ENCODE measurements at places on chromosomes 16 and 17.

DNA sequence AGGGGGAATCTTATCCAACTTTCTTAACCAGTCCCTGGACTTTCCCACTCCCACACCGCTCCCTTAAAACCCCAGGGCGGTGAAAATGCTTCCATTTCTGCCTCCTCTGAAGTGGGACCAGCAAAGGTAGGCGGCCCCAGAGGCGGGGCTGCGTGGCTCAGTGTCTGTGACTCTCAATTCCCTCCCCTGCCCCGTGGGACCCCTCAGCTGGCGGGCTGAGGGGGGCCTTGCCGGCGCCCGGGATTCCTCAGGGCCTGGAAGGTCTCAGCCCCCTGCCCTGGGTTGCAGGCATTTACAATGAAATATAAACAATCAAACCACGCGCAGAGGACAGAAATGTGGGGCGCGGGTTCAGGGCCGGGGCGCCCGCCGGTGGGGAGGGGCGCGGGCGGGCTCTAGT is 3.6 kb downstream of the SOST start:
- no peak for DNase-seq

DNA sequence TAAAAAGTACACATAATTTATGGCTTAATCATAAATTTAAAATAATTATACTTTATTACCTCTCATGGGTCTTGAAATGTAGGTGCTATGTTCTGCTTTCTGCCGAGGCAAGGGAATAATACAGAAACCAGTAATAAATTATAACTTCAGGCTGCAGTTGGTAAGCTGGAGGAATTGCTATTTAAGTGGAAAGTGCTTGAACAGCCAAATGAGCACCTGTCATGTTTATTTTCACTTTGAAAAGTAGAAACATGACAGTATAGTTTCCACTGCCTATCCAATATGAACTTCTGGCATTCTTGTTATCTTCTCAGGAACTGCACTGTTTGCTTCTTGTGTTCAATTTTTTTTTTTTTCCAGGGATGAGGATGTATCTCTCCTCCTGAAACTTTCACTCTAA is 146.0 kb downstream of the FTO start:
- no peak for DNase-seq

DNA sequence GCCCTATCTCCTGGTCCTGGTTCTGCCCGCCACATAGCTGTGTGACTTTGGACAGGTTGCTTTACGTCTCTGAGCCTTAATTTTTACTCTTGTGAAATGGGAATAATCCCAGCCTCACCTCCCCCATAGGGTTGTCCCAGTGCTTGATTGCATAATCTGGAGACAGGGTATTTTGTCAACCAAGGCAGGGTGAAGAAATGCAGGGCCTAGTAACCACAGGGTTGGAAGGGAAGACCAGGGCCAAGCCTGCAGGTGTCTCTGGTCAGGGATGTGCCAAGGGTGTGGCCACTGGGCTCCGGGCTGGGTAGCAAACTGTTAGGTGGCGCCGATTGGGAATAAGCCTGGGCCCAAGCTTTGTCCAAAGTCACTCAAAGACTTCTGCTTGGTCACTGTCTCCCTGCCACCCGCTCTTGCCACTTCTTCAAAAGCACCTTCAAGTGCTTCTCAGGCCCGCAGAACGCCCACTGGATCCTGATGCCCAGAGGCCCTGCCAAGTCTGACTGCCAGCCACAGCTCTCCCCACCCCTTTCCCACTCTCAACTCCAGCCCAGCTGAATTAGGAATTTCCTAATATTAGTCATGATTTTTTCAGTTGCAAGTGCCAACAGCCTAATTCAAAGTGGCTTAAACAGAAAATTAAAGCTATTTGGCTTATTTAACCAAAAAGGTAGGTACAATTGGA is 20.6 kb upstream of the COL1A1 start:
- DNase-seq, result no peak

DNA sequence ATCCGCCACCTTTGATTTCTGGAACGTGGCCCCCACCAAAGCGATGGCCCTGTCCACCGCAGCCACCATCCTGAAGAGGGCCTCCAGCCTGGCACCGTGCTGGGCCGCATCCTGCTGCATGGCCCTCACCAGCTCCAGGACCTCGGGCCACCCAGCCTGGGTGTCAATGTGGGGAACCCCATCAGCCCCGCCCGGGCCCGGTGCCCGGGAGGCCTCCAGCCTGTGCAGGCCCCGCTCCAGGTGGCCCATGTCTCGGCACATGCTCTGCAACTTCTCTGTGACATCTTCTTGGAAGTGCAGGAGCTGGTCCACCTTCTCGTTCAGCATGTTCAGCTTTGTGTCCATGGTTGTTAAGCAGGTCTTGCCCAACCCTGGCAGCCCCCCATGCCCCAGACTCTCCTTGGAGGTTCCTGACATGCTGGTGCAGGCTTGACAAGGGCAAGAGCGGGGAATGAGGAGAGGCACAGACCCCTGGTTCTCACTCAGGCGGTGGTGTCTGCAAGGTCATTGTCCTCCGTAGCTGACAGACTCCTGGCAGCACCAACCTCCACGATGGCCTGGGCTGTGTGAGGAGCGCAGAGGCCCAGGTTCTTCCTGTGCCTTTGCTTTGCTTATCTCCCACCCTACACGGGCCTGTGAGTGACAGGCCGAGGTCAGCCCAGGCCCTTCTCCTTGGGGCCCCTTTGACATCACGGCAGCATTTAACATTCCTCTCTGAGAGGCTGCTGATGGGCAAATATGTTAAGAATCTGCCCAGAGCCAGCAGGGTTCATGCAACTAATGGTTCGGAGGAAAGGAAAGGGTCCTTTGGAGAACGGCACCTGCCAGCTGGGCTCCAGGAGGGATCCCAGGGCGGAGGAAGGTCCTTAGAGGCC is at the start of gene MYLK3:
TSS of gene MYLK3 (minus strand) at position 568 of the 875 bp plus-strand sequence. CDS start at position 417, 151 bp downstream.
- no peak for DNase-seq

DNA sequence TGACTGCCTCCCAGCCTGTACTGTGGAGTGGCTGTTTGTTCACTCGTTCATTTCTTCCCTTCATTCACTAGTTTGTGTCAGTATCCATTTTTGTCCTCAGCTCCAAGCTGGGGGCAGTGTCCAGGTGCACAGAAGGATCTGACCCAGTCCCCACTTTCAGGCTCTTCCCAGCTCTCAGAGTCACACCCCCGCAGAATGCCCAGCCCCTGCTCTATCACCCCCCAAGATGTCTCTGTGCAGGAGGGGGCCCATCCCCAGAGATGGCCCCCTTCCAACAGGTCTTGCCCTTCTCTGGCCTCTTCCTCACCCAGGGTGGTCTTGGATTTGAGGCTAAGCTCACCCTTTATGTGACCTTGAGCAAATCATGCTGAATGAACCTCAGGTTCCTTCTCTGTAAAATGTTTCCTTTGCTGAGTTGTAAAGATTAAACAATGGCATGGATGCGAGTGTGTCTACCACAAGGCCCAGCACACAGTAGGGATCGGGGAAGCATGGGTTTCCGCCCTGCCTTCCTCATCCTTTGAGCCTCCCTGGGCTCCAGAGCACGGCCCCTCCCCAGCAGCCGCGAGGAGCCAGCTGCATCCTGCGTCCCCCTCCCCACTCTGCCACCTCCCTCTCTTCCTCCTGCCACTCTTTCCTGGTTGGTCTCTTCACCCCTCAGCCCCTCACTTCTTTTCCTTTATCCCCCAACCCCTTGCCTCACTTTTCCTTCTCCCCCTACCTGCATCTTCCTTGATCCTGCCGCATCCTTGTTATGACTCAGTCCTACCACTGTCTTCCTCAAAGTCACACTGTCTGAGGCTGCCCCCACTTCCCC is 2.8 kb downstream of the FBXL19 start:
- DNase-seq, result no peak

GRCh38 chr16:83682868-83683235 is 124.9 kb upstream of the HSBP1 start:
- no peak for DNase-seq

- no peak for DNase-seq
Observed at GRCh38 chr17:50153650-50154575, 3.4 kb upstream of the PPP1R9B start.

DNA sequence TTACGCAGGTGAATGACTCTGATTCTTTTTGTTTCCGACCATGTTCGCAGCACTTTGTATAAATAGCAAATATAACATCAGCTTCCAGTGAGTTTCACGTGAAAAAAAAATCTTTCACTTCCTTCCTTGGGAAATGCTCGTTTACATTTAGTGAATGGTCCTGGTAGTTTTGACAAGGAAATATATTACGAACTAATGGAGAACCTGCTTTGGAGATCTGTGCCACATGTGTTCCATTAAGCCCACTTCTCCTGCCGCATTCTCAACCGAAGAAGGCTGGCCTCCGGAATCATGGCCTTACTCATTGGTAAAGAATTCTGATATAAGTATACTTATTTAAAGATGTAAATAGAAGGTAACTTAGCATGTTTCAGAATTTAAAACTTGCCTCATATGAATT is 3.6 kb downstream of the CRAMP1 start:
- no peak for DNase-seq

- peak; percentile 63 for DNase-seq
Observed at GRCh38 chr17:47720754-47721533, 12.1 kb upstream of the TBX21 start.

GRCh38 chr17:44556166-44556831 is 985 bp upstream of the FZD2 start:
- DNase-seq, result peak; percentile 32

DNA sequence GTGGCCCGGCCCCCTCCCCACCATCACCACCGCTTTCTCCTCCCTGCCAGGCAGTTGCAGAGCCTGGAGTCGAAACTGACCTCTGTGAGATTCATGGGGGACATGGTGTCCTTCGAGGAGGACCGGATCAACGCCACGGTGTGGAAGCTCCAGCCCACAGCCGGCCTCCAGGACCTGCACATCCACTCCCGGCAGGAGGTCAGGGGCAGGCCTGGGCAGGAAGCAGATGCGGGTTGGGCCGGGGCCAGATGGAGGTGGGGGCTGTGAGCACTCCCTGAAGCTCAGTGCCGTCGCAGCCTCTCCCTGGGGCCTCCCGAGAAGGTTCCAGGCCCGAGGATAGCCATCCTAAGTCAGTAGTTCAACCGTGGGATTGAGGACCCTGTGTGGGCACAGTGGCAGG is 14.2 kb upstream of the ADGRG3 start:
- no peak for DNase-seq

DNA sequence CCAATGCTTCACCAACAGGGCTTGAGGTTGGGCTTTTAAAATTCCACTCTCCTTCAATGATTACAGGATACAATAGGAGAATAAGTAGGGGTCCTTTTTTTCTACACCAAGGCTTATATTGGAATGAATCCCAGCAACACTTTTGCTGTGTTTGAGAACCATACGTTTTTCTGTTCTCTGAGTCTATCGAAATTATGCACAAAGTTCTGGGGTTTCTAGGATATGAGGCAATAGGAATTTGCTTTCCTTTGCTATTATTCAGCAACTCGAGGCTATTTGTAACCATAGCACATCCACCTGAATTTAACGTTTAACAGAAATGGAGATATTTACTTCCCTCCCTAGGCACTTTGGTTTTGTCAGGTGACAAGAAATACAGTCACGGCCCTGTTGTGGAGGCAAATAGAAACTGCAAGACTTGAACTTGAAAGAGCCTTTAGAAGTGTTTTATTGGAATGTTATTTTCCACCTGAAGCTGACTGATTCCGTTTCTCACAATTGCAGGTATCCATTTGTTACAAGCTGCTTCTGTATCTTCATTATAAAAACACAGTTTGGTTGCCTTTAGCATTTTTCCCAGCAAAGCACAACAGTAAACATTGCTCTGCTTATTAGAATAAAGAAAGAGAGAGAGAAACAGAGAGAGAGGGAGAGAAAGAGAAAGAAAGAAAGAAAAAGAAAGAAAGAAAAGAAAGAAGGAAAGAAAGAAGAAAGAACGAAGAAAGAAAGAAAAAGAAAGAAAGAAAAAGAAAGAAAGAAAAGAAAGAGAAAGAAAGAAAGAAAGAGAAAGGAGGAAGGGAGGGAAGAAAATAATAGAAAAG is 109.6 kb downstream of the HS3ST3A1 start:
- no peak for DNase-seq

- DNase-seq, result no peak
Observed at GRCh38 chr16:85348911-85349334, 236.7 kb upstream of the CIBAR2 start.

- no peak for DNase-seq
Observed at GRCh38 chr17:51650772-51651171, 390.4 kb downstream of the UTP18 start.

- no peak for DNase-seq
Observed at GRCh38 chr16:26599785-26600104, 467.0 kb upstream of the C16orf82 start.

GRCh38 chr16:9311303-9311954 is 220.0 kb downstream of the HAPSTR1 start:
- no peak for DNase-seq

- no peak for DNase-seq
Observed at GRCh38 chr17:59266745-59267144, 46.4 kb downstream of the GDPD1 start.

DNA sequence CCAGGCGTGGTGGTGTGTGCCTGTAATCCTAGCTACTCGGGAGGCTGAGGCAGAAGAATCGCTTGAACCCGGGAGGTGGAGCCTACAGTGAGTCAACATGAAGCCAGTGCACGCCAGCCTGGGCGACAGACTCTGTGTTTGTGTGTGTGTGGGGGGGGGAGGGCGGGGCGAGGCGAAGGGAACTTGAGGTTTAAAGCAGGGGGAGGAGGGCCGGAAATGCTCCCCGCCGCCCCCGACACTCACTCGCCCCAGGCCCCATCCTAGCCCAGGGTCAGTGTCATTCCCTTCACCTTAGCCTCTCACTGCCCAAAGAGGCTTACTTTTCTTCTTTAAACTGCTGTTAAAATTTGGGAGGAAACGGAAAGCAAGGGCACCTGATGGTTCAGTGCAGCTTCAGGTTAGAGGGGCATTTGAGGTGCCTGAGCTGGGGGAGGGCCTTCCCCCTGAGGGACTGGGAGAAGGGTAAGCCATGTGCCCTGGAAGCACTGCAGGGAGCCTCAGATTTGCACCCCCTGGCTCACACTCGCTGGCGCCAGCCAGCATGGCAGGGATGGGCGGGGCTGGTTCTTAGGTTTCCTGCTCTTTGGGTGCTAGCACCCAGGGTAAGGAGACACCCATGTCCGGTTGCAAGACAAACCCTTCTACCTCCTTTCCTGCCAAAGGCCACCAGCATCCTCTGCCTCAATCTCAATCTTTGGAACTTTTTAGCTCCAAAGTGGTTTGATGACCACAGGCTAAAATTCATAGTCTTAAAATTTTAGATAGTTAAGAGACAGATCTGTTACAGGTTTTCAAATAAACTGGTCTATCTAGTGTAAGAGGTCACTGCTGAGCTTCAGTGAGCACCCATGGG is 2.2 kb upstream of the LIMD2 start:
- peak; percentile 84 for DNase-seq

- DNase-seq, result no peak
Observed at GRCh38 chr17:33868899-33869298, 386.2 kb upstream of the CCL2 start.

GRCh38 chr16:10205688-10206087 is 23.5 kb upstream of the GRIN2A start:
- no peak for DNase-seq

- peak; percentile 35 for DNase-seq
Observed at GRCh38 chr16:71537643-71538042, 11.4 kb downstream of the CHST4 start.

DNA sequence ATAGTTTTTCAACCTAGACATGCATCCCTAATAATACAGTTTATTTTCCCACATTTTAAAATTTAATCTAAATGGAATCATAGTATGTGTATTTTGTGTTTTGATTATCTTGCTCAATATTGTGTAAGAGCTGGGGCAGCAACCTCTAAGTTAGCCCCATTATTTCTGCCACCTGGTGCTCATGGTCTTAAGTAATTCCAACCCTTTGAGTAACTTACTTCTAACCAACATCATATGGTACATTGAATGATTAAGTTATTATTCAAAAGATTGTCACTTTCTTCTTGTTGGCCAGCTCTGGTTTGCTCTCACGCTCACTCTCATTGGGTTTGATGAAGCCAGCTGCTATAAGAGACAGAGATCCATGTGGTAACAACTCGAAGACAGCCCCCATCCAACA is 3.9 kb upstream of the KRTAP4-3 start:
- no peak for DNase-seq

Data from CD4-positive, alpha-beta T cell treated with Interleukin-4 for 1 hour (primary cell).